ENCODE measurements at places on chromosomes 1 and 21.

GRCh38 chr1:107750364-107750959 is 214.5 kb downstream of the VAV3 start:
- DNase-seq = no peak

- no peak for DNase-seq
Observed at GRCh38 chr1:2214541-2215241, 13.4 kb upstream of the SKI start.

GRCh38 chr1:243230914-243231313 is 24.2 kb downstream of the CEP170 start:
- no peak for DNase-seq

- no peak for DNase-seq
Observed at GRCh38 chr1:219805191-219805590, 123.2 kb downstream of the SLC30A10 start.

DNA sequence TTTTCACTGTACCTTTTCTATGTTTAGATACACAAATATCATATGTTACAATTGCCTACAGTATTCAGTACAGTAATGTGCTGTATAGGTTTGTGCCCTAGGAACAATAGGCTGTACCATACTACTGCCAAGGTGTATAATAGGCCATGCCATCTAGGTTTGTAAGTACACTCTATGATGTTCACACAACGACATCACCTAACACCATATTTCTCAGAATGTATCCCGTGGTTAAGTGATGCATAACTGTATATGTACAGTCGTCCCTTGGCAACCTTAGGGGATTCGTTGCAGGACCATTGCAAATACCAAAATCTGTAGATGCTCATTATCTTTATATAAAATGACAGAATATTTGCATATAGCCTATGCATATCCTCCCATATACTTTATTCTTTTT is 5.8 kb upstream of the SSR2 start:
- DNase-seq = no peak

- no peak for DNase-seq
Observed at GRCh38 chr1:60151311-60151710, 77.7 kb upstream of the C1orf87 start.

GRCh38 chr21:23718446-23719285 is 1888.6 kb downstream of the MRPL39 start:
- DNase-seq = no peak

- DNase-seq = no peak
Observed at GRCh38 chr1:1620433-1621139, 5.3 kb downstream of the MIB2 start.

GRCh38 chr21:44988607-44989536 is 49.0 kb downstream of the SLX9 start:
- DNase-seq = no peak

GRCh38 chr1:183633676-183634343 is 1.8 kb downstream of the ARPC5 start:
- no peak for DNase-seq

- no peak for DNase-seq
Observed at GRCh38 chr1:8494681-8495080, 176.8 kb downstream of the SLC45A1 start.

GRCh38 chr1:89724369-89725010 is 91.6 kb downstream of the LRRC8C start:
- DNase-seq = no peak

DNA sequence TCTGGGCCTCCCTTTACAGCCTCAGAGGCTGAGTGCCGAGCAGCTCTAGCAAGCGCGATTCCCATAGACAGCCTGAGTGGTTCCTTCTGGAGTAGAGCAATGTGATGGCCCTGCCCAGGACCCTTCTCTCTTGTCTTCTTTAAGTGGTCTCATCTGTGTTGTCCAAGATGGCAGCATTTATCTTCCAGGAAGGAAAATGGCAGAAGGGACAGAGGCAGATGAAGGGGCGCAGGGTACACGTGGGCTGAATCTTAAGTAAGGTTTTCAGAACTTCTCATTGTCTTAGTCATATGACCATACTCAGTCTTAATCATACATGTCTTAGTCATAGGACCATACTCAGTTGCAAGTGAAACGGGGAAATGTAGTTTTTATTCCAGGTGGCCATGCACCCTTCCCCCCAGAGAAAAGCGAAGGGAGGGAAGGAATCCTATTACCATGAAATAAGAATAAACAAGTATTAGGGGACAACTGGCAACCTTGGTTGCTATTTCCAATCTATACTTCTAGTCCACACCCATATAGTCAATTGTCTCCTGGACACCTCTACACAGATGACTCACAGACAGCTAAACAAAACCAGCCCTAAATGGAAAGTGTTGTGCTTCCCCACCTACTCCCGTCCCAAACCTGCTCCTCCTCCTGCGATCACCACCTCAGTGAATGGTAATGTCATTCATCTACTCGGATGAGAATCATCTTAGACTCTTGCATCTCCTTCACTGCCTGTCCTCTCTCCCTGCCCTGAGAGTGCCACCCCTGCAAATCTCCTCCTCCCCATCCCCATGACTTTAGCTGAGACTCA is 13.3 kb downstream of the OVAAL start:
- no peak for DNase-seq

DNA sequence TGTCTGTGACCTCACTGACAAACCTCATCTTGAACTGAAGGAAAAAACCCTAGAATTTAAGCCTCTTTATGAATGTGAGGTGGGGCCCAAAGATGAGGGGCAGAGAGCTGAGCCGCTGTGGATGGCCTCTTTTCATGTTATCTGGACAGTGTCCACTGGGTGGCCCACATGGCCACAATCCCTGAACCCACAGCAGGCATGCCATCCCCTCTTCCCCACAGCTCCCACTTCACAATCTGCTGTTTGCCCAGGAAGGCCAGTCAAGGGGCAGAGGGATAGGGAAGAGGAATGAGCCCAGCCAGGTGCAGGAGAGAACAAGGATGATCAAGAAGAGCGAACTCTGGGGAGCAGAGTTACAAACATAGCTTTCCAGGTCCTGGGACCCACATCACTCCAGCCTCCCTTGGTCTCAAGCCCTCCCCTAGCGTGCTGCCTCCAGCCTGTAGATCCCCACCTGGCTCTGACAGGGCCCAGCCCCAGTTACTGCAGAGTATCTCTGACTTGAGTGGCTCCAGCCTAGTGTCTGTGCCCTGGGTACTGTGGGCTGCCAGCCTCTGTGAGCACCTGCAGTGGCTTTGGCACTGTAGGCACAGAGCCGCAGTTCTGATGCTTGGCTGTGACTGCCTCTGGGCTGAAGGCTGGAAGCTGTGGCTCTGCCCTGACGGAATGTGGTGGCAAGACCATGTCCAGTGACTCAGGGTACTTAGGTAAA is 1.9 kb upstream of the SLFNL1 start:
- no peak for DNase-seq
